Hepatocyte (in vitro differentiated cells): ENCODE measurements at places on chromosomes 2 and 18. TPM values are rescaled to one million over a fixed set of nuclear protein-coding genes. Genes with fewer than 3 reads are reported as not detected.

Gene ARHGAP25
- 0.47 TPM in 1 of 2 replicates, not detected in the other for total RNA-seq

DNA sequence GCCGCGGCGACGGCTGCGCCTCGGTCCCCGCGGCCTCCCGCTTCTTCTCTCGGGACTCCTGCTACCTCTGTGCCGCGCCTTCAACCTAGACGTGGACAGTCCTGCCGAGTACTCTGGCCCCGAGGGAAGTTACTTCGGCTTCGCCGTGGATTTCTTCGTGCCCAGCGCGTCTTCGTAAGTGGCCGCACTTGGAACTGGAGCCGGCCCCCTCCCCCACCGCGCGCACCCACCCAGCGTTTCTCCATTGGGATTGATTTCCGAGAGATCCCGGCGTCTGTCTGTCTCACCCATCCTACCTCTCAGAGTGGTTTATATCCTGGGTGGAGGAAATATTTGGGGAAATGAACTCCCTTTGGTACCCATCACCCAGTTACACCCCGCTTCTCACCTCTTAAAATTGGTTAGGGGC is 498 bp downstream of the ITGAV start:
- H3K4me1 ChIP-seq, result peaks cover 8% of the 10 kb centered on the region
- DNase-seq, result no peak
- H3K27me3 ChIP-seq, result no peaks in the 10 kb centered on the region
- peak overlapping the region; percentile 96 for H3K4me3 ChIP-seq

Gene CENPA
- total RNA-seq, result 1.7 and 3.1 TPM in 2 replicates

GRCh38 chr18:3223356-3223755 is 3.6 kb upstream of the MYOM1 start:
- no peaks in the 10 kb centered on the region for H3K36me3 ChIP-seq
- H3K4me3 ChIP-seq, result no peak overlapping the region
- H3K27ac ChIP-seq, result peak overlapping the region; percentile 13
- peaks cover 30% of the 10 kb centered on the region for H3K4me1 ChIP-seq
- H3K27me3 ChIP-seq, result no peaks in the 10 kb centered on the region

DNA sequence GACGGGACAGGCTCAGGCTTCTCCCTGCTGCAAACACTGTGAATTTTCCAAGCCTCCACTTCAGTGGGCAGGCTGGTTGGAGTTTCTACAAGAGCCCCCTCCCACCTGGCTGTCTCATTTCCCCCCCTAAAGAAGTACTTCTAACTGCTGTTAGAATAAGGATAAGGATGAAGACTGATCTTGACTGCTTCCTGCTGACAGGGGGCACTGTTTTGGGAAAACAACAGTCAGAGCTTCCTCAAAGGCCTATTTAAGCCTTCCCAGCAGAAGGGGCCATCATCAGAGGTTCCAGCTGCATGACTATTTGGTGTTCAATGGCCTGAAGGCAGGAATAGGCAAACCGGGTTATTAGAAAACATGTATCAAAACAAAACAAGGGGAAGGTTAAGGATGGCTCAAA is 1162.8 kb downstream of the DSC3 start:
- H3K27ac ChIP-seq, result no peak overlapping the region
- H3K4me3 ChIP-seq, result no peak overlapping the region
- H3K4me1 ChIP-seq, result no peaks in the 10 kb centered on the region

GRCh38 chr18:58310517-58310916 is 266.5 kb downstream of the NEDD4L start:
- no peaks in the 10 kb centered on the region for H3K36me3 ChIP-seq
- H3K4me1 ChIP-seq, result peaks cover 35% of the 10 kb centered on the region
- no peaks in the 10 kb centered on the region for H3K27me3 ChIP-seq
- DNase-seq, result peak; percentile 86
- H3K27ac ChIP-seq, result peak overlapping the region; percentile 88

DNA sequence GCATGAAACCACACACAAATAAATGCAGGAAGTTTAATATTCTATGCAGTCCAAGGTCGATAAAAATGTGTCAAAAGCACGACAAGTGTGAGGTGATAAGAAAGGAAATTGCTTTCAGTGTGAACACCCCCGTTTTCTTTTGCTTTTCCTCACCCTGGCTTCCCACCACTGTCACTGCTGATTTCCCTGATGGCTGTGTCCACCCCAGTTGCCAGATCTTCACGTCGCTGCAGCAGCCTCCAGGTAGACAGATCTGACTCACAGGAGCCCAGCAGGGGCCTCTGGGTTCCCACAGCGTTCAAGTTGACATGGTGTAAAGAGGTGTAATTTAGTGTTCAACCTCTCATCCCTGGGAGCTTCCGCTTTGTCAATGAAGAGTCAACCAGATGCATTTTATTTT is 128.0 kb upstream of the TACR1 start:
- no peak overlapping the region for H3K27ac ChIP-seq
- no peaks in the 10 kb centered on the region for H3K36me3 ChIP-seq
- DNase-seq, result no peak
- no peaks in the 10 kb centered on the region for H3K4me1 ChIP-seq

DNA sequence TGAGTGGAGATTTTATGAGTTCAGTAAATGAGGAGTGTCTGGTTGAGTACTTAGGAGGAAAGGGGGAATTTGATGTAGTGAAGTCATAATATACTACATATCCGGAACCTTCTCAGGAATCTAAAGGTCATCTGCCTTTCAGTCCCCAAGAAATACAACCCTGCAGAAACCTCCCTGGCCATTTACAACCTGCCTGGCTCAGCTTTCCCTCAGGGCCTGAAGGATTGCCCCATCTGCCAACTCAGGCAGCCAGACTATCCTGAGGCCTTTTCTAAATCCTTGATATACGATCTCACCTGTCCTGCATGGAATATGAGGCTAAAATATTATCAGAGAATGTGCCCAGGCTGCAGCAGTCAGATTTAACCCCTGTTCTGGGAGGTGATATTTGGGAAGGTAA is 165.4 kb upstream of the SPOPL start:
- H3K4me3 ChIP-seq, result no peak overlapping the region
- H3K27ac ChIP-seq, result no peak overlapping the region
- H3K36me3 ChIP-seq, result no peaks in the 10 kb centered on the region
- no peaks in the 10 kb centered on the region for H3K4me1 ChIP-seq
- no peak for DNase-seq

DNA sequence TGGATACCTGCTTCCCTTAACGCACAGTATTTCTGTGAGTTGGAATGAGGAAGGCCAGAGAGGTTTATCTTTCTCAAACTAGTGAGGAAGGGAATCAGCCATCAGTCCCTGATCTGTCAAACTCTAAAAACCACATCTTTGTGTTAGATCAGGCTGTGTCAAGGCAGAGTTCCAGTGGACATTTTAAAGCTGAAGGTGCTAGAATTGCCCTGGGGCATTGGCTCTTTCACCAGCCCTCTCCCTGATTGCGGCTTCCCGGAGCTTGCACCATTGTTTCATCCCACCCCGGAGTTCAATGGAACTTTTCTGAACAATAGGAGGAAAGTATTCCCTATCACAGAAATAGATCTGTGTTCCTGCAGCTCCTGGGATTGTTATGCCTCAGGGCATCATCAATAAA is 110.2 kb downstream of the RNF144A start:
- H3K4me1 ChIP-seq, result peaks cover 23% of the 10 kb centered on the region
- H3K27ac ChIP-seq, result peak overlapping the region; percentile 54
- DNase-seq, result no peak
- H3K27me3 ChIP-seq, result no peaks in the 10 kb centered on the region
- no peak overlapping the region for H3K4me3 ChIP-seq

GRCh38 chr18:34926683-34927082 is 114.5 kb upstream of the MAPRE2 start:
- H3K36me3 ChIP-seq, result no peaks in the 10 kb centered on the region
- peaks cover 7% of the 10 kb centered on the region for H3K4me1 ChIP-seq

Gene NRBP1
- total RNA-seq, result 114 and 127 TPM in 2 replicates

GRCh38 chr18:75213611-75214331 is 3.2 kb downstream of the TSHZ1 start:
- H3K4me3 ChIP-seq, result no peak overlapping the region
- H3K27me3 ChIP-seq, result no peaks in the 10 kb centered on the region
- no peak for DNase-seq
- H3K4me1 ChIP-seq, result peaks cover 57% of the 10 kb centered on the region
- H3K27ac ChIP-seq, result peak overlapping the region; percentile 86

DNA sequence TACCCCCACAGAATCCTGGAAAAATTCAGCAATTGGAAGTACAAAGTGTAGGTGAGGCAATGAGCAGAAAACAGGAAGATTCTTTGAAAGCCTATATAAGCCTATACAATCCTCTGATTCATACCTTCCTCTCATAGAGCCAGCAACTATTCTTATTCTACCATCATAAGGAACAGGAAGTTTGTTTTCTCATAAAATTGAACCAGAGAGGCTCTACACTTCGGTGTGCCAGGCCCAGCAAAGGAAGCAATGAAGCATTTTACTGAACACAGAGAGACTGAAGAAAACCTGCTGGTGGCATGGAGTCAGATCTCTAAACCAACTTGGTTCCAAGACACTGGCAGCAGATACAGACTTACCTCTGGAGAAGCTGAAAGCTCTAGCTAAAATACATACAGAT is 18.7 kb downstream of the CASP8 start:
- H3K4me3 ChIP-seq, result no peak overlapping the region
- no peaks in the 10 kb centered on the region for H3K4me1 ChIP-seq

Gene PCARE
- 0.04 and 2.2 TPM in 2 replicates for total RNA-seq

- no peaks in the 10 kb centered on the region for H3K27me3 ChIP-seq
- no peak overlapping the region for H3K4me3 ChIP-seq
- H3K4me1 ChIP-seq, result peaks cover 15% of the 10 kb centered on the region
- no peak for DNase-seq
- no peak overlapping the region for H3K27ac ChIP-seq
Measured at GRCh38 chr2:27003007-27003406, 29.8 kb upstream of the TMEM214 start.

DNA sequence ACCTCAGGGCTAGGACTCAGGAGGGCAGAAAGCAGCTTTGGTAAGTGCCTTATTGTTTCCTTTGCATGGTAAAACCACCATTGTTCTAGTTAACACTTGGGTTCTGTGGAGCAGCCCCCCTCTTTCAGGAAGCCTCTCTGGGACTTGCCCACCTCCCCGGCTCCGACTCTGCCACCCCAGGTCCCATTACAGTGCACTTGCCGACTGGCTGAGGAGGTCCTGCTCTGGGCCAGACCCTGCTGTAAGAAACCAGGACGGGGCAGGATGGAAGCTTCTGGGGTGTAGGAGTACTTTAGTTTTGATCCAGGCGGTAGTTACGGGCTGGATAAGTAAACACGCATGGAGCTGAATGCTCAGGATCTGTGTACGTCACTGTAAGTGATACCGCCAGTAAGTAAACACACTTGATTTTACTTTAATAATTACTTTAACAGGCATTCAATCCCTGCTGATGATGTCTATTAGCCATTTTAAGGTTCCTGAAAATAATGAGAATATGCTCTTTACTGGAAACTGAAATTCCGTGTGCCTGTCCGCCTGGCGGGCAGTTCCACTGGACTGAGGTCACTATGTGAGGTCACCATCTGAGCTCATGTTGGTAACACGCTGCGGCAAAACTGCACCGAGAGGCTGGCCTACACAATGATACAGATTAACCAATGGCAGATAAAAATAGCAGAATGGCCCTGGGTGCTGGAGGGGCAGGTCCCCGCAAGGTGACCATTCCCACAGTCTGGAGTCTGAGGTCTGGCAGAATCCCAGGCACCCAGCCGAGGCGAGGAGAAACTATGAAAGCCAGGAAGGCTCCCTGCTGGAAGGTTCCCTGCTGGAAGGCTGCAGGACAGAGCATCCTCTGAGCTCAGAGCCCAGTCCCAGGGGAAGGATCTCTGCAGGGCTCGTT is 25.2 kb downstream of the HS1BP3 start:
- no peak overlapping the region for H3K4me3 ChIP-seq
- DNase-seq, result no peak
- no peaks in the 10 kb centered on the region for H3K36me3 ChIP-seq
- H3K27ac ChIP-seq, result peak overlapping the region; percentile 40
- no peaks in the 10 kb centered on the region for H3K27me3 ChIP-seq

DNA sequence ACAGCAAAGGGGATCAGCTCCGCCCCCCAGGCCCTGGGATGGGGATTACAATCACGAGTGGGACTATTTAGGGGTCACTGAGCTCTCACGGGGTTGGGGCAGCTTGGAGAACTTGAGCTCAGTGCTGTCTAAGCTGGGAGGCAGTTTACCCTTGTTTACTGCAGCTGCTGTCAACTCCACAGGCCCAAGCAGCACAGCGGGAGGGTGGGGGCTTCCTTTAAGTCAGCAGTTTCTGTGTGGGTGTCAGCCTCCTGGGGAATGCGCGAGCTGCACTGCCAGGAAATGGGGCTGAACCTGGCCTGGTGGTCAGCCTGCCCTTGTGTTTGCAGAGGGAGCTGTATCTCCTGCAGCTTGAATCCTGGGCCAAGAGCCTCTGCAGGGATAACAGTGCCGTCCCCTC is 29.8 kb downstream of the TOGARAM2 start:
- no peaks in the 10 kb centered on the region for H3K36me3 ChIP-seq
- H3K4me3 ChIP-seq, result no peak overlapping the region
- H3K27me3 ChIP-seq, result no peaks in the 10 kb centered on the region
- peaks cover 17% of the 10 kb centered on the region for H3K4me1 ChIP-seq
- DNase-seq, result peak; percentile 65

DNA sequence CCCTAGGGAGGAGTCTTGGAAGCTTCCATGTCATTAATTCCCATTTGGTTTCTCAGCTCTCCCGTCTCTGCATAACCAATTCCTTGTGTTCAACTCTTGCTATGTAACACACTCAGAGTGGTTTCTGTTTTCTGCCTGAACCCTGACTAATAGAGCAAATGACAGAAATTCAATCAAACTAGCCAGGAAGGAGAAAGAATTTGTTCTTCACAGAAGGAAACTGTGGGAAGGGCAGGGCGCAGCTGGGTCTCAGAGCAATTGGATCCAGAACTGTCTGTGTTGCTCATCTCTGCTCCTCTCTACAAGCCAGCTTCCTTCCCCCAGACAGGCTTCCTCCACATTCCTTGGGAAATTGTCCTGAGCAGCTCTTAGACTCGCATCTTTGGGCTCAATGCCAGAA is 269.8 kb downstream of the TNS1 start:
- H3K36me3 ChIP-seq, result no peaks in the 10 kb centered on the region
- H3K27me3 ChIP-seq, result no peaks in the 10 kb centered on the region
- H3K4me1 ChIP-seq, result peaks cover 6% of the 10 kb centered on the region
- DNase-seq, result no peak
- H3K4me3 ChIP-seq, result no peak overlapping the region
